DND-41 (cell line): ENCODE measurements at places on chromosomes 7 and 10.

- DNase-seq, result no peak
Observed at GRCh38 chr7:152340161-152340560, 95.6 kb downstream of the KMT2C start.

GRCh38 chr7:127245607-127246006, 7.1 kb downstream of the GRM8 start:
- DNase-seq, result no peak

GRCh38 chr10:68553599-68553998, 6.5 kb upstream of the TET1 start:
- no peak for DNase-seq

GRCh38 chr7:109158246-109158645, 588.6 kb downstream of the DNAJB9 start:
- DNase-seq, result no peak

GRCh38 chr10:32050177-32050576, 6.0 kb downstream of the KIF5B start:
- no peak for DNase-seq
